ENCODE measurements at places on chromosomes 2 and 18.

DNA sequence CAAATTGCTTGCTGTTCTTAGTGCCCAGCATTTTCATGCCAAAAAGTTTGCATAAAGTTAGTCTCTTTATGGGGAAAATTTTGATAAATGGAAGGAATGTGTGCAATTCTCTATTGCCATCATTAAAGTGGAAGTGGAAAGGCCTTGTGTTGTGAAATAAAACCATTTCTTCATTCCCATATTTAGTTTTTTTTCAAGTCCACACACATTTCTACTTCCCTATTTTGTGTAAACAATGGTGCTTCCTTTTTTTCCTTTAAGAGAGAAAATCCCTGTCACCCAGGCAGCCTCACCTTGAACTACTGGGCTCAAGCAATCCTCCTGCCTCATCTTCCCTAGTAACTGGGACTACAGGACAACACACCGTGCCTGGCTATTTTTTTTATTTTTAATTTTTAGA is 42.3 kb upstream of the NCOA1 start:
- DNase-seq: peak; percentile 77

- DNase-seq: no peak
Measured at GRCh38 chr18:63183378-63183777, 136.2 kb downstream of the BCL2 start.

DNA sequence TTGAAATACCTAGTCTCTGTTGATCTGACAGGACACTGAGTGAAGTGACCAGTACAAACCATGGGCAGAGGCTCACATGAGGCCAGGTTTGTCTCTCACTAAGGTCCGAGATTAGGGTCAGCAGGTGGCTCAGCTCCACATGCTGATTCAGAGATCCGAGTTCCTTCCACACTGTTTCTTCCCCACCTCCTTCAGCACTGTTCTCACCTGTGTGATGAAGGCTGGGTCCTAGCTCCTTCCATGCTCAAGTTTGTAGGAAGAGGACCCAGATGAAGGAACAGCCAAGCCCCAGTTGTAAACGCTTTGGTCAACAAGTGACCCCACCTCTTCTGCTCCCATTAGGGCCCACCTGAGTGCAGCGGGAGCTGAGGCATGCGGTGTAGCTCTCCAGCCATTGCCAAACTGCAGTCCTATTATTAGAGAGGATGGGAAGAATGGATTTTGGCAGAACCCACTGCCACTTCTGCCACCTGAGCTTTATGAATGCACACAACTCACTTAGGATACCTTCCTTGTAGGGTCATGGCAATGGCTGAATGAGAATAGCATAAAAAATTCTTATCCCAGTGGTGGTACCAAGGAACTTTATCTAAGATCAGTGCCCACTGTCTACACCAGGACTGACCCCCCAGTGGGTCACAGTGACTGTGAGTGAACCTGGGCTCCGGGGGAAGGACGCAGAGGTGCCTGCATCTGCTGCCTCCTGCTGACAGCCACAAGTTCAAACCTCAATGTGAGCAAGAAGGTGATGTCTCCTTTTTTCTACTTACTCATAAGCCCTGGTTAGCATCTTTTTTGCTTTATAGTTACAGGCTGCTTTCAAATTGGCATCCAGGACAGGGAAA is 324.8 kb upstream of the HS6ST1 start:
- no peak for DNase-seq

DNA sequence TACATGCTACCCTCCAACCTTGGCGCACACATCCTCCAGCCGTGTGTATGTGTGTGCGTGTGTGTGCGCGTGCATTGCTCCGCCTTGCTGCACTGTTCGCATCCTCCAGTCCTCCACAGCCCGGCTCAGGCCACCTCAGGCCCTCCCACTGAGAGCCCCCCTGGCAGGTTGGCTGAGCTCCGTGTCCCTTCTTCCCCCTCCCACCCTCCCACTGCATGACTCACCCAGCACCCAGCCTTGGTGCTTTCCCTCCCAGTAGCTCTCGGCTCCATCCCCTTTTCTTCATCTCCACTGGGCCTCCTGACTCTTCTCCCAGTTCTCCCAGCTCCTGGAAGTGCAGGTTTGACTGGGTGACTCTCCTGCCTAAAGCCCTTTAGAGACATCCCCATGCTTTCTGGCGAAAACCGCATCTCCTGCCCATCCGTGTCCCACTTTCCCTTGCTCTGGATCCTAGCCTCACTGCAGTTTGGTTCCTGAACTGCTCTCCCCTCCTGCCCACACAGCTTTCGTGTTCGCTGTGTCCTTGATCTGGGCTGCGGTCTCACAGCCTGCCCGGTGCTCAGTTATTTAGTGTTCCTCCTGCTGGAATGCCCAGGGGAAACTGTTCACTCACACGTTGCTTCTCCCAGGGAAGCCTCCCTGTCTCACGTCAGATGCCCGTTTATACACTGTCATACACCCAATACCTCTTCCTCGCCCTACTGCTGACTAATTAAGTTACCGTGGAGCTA is 4.9 kb downstream of the TMEM177 start:
- DNase-seq: no peak

DNA sequence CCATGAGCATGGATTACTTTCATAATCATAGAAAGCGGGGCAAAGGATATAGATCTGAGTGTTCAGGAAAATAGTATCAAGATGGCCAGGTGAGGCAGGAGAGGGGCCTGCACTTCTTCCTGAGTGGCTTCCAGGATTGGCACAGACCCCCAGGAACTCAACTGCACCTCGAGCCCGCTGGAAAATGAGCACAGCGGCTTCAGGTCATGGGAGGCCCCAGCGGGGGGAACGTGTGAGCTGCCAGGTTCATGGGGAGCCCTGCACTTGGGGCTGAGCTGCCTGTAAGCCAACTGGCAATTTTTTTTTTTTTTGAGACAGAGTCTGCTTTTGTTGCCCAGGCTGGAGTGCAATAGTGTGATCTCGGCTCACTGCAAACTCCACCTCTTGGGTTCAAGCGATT is 81.5 kb upstream of the ODC1 start:
- DNase-seq: no peak

GRCh38 chr2:132980304-132980703 is 310.3 kb upstream of the LYPD1 start:
- no peak for DNase-seq

DNA sequence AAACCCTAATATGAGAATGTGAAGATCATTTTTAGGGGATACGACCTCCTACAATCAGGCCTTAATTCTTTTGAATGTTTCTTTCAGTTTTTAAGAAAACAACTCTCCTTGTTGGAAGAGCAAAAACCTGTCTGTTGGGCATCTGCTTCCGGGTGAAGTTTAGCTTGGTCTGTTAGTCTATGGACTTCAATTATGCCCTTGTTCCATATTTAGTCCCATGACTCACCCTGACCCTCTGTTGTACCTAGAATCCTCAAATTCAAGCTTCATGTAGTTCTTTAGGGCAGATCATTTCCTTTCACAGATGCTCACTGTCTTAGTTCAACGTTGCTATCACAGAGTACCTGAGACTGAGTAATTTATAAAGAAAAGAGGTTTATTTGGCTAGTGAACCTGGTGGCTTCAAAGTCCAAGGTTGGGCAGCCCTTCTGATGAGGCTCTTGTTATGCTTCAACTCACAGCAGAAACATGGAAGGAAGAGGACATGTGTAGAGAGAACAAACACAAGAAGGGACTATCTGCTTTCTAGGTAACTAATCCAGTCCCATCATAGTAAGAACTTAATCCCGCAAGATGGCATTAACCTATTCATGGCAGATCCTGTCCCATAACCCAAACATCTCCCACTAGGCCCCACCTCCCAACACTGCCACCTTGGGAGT is 82.5 kb upstream of the SERPINE2 start:
- DNase-seq: no peak

- no peak for DNase-seq
Measured at GRCh38 chr2:102266204-102266603, 45.2 kb upstream of the IL1RL1 start.

DNA sequence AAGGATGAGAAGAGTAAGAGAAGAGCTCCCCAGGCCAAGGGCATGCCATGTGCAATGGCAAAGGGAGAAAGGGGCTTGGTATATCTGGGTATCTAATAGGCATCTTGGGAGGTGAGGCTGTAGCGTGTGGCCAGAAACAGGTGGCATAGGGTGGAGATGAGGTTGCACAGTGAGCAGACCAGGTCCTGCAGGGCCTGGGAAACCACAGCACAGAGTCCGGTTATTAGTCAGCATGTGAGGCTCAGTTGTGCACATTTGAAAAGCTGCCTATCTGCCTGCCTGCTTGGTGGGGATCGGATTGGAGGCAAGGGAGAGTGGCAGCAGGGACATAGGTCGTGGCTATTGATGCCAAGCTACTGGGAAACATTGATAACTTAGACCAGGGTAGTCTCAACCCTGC is 190.6 kb downstream of the TPGS2 start:
- no peak for DNase-seq

DNA sequence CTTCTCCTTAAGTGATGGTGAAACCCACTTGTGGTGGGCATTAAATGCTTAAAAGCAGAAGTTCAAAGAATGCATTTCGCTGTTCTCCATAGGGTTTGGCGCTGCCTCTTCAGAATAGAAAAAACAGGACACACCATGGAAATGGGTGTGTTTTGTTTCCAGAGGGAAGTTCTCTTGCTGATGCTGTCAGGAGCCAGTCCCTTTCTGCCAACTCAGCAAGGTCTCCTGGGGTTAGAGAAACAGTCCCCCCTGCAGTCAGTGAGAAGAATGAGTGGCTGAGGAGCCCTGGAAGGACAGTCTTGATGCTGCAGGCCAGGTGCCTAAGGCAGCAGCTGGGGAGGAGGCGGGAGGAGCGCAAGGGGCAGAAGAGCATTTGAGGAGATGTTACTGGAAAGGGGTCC is 37.8 kb upstream of the ASAP2 start:
- peak; percentile 33 for DNase-seq

DNA sequence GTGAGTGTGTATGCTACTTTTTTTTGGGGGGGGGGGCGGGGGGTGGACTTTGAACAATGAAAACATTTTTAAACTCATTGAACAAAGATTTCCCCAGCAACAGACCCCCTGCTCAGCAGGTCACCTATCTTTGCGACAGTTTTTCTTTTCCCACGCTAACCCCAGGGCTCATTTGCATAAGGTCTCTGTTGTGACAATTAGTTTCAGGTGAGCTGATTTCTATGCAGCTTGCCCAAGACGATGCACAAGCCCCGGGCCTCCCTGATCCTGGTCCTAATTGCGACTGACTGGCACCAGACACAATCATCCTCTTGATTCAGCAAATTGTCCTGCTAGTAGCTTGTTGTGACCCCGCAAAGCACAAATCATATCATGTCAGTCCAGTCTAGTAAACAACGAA is 40.3 kb downstream of the ZEB2 start:
- DNase-seq: no peak

GRCh38 chr18:79402977-79403722 is 7.4 kb downstream of the NFATC1 start:
- no peak for DNase-seq

GRCh38 chr18:9696112-9696511 is 12.0 kb upstream of the RAB31 start:
- no peak for DNase-seq

DNA sequence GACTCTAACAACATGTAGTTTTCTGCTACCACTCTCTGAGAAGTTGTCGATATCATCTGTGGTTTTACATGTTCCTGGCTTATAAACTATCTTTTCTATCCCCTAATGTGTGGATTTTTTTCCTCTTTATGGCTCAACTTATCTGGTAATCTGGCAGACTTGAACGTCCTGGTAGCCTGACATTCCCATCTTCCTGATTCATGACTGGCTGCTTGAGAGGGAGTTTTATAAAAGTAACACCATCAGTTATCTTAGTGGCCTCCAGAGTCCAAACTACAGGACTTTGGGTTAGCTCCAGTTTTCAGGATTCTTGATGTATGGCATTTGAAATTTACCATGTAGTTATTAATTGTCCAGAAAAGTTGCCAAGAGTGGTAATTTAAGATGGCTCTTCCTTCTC is 174.0 kb upstream of the GULP1 start:
- no peak for DNase-seq

DNA sequence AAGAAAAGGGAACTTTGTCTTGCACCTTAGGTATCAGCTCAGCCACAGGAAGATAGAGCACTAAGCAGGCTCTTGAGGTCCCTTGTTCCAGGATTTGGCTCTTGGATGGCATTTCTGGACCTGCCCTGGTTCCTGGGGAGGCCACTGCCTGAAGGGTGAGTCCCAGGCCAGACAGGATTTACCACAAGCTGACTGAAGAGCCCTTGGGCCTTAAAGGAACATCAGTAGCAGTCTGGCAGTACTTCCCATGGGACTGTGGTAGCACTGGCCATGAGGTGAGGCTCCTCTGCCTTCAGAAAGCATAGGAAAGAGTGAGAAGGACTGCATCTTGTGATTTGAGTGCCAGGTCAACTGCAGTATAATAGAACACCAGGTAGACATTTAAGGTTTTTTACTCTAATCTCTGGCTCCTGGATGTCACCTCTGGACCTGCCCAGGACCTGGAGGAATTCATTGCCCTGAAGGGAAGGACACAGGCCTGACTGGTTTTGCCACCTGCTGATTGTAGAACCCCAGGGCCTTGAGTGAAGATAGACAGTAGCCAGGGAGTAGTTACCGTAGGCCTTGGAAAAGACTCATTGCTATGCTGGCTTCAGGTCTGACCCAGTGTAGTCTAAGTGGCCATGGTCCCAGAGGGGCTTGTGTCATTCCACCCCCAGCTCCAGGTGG is 154.4 kb upstream of the CREB1 start:
- no peak for DNase-seq
